ENCODE measurements at places on chromosomes 1 and 21. TPM values are rescaled to one million over a fixed set of nuclear protein-coding genes. Genes with fewer than 3 reads are reported as not detected.
A peak's percentile ranks its signal among the peaks of the same experiment; 100 is the strongest.

GRCh38 chr1:214326406-214326805 lies 45.4 kb downstream of the SMYD2 start:
- H3K4me1 ChIP-seq = peaks cover 16% of the 10 kb centered on the region
- H3K27ac ChIP-seq = no peak overlapping the region
- no peak overlapping the region for H3K4me3 ChIP-seq
- H3K27me3 ChIP-seq = no peaks in the 10 kb centered on the region
- DNase-seq = no peak

- H3K36me3 ChIP-seq = no peaks in the 10 kb centered on the region
- peaks cover 69% of the 10 kb centered on the region for H3K4me1 ChIP-seq
- no peaks in the 10 kb centered on the region for H3K27me3 ChIP-seq
- H3K27ac ChIP-seq = no peak overlapping the region
These were observed 357.4 kb upstream of the PLXNA2 start for GRCh38 chr1:208601561-208601960.

- H3K36me3 ChIP-seq = peaks cover 16% of the 10 kb centered on the region
- H3K4me3 ChIP-seq = no peak overlapping the region
- peaks cover 32% of the 10 kb centered on the region for H3K4me1 ChIP-seq
- H3K27ac ChIP-seq = peak overlapping the region; percentile 68
- no peaks in the 10 kb centered on the region for H3K27me3 ChIP-seq
These were observed 18.4 kb downstream of the MTHFR start for GRCh38 chr1:11787251-11787803.

DNA sequence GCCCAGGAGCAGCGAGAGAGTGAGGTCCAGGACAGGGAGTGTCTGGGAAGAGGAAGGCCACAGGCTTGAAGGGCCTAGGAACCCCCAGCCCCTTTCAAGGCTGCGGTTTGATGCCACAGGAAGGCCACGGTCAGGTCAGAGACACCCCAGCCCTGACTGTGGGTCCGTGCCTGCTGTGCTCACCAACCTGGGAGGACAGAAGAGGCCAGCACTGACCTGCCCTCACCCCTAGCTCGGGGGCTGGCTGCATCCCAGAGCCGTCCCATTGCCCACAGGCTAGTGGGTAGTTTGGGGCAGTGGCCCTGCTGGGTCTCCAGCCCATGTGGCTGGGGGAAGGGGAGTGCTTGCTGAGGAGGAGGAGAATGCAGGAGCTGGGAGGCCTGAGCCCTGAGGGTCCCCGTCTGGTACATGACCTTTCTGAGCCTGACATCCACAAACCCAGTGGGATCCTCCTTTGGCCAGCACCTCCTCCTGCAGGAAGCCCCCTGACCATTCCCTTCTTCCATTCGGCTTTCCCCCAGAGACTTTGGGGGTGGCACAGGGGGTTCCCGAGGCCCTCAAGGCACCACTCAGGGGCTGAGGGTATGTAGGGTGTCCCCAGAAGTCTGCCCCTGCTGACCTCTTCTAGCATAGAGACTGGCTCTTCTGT lies 54.3 kb downstream of the WNT9A start:
- peaks cover 6% of the 10 kb centered on the region for H3K4me1 ChIP-seq
- no peak overlapping the region for H3K4me3 ChIP-seq
- H3K27me3 ChIP-seq = no peaks in the 10 kb centered on the region

DNA sequence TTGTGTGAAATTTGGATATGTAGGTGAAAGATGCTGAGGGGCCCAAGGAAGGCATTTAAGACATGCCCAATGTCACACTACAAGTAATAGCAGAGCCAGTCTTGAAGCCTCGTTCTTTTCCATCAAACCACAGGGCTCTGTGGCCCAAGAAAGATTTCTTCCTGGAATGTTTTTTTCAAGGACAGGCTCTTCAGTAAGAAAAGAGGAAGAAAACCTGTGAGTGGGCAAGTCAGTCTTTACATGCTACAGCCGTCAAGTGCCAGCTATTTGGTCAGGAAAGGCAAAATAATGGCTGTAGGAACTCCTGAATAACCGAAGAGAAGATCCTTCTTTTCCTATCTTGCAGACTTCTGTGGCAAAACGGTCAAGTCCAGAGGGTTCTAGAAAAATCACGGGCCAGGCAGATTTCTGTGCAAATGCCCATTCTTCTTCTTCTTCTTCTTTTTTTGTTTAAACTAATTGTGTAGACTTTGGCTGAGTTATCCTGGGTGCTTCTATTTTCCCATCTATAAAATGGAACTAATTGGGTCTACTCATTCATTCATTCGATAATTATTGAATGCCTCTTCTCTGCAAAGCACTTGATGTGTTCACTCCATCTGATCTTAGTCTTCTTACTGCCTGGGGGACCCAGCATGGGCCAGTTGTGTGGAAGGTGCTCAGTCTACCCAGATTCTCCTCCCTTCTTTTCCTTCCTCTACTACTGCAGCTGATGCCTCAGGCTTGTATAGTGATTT lies 1.9 kb upstream of the ID3 start:
- peak overlapping the region; percentile 94 for H3K4me3 ChIP-seq
- peaks cover 79% of the 10 kb centered on the region for H3K4me1 ChIP-seq
- DNase-seq = no peak
- H3K27ac ChIP-seq = peak overlapping the region; percentile 98
- no peaks in the 10 kb centered on the region for H3K27me3 ChIP-seq
- H3K36me3 ChIP-seq = peaks cover 19% of the 10 kb centered on the region

- H3K27ac ChIP-seq = no peak overlapping the region
- DNase-seq = peak; percentile 53
- H3K27me3 ChIP-seq = no peaks in the 10 kb centered on the region
- H3K4me1 ChIP-seq = peaks cover 13% of the 10 kb centered on the region
- H3K36me3 ChIP-seq = 0 out of 2 replicates have a peak, but pooled peaks cover 5% of the 10 kb centered on the region
These were observed 626 bp upstream of the HLCS start for GRCh38 chr21:36966821-36967768.

KRTAP13-2 gene
- total RNA-seq = not detected

GRCh38 chr1:230002164-230002803 lies 64.8 kb upstream of the GALNT2 start:
- DNase-seq = no peak
- H3K27me3 ChIP-seq = no peaks in the 10 kb centered on the region
- peaks cover 14% of the 10 kb centered on the region for H3K4me1 ChIP-seq
- no peak overlapping the region for H3K27ac ChIP-seq

- H3K27me3 ChIP-seq = peaks cover 4% of the 10 kb centered on the region
- H3K4me1 ChIP-seq = peaks cover 35% of the 10 kb centered on the region
- peak overlapping the region; percentile 60 for H3K27ac ChIP-seq
These were observed 5.1 kb downstream of the IFNAR2 start for GRCh38 chr21:33234635-33235520.

DNA sequence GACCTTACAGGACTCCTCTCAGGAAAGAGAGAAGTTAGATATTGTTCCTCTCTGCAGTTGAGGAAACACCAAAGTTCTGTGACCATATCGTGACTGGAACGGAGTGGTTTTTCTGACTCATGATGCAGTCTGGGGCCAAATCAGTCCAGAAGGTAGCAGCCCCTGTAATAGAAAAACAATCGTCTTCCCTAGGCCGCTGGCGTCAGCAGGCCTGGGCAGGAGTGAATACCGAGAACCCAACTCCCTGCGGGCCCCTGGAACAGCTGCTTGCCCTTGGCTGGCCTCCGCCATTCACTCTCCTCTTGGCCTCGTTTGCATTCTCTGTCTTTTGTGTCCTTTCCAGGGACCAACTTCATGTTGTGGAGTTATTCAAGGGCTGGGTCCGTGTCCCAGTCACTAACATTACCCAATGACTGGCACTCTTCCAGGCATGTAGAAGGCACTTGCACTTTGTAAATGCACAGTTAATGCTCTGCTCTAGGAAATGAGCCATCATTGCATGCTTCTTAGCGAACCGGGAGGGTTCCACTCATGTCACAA lies 10.9 kb upstream of the CD101 start:
- no peak overlapping the region for H3K4me3 ChIP-seq
- peaks cover 40% of the 10 kb centered on the region for H3K36me3 ChIP-seq
- H3K27ac ChIP-seq = peak overlapping the region; percentile 77
- DNase-seq = no peak
- no peaks in the 10 kb centered on the region for H3K27me3 ChIP-seq
- peaks cover 27% of the 10 kb centered on the region for H3K4me1 ChIP-seq

GRCh38 chr1:149986486-149987296 lies 23.8 kb downstream of the OTUD7B start:
- no peaks in the 10 kb centered on the region for H3K36me3 ChIP-seq
- DNase-seq = no peak
- H3K27me3 ChIP-seq = no peaks in the 10 kb centered on the region
- H3K4me1 ChIP-seq = no peaks in the 10 kb centered on the region

DNA sequence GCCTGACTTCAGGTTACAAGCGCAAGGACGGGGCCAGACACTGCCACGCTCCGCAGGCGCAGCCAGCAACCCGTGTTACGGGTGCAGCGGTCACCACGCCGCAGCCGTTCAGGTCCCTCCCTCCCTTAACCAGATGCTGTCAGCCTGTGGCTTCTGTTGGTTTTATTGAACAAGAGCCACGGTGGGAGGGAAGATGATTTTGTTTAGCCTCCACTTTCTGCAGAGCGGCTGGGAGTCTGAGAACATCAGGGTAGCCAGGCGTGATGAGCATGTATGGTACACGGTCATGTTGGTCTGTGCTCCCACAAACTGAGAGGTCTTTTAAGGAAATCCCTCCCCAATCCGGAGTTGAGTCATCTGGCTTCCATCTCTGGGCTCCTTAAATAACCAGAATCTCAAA lies 18.5 kb upstream of the ADARB1 start:
- no peaks in the 10 kb centered on the region for H3K27me3 ChIP-seq
- H3K36me3 ChIP-seq = no peaks in the 10 kb centered on the region
- H3K4me3 ChIP-seq = no peak overlapping the region

UHMK1 gene
- 18.8 TPM for total RNA-seq

GRCh38 chr1:16068356-16069270 lies 4.8 kb downstream of the FAM131C start:
- no peak for DNase-seq
- H3K27me3 ChIP-seq = peaks cover 20% of the 10 kb centered on the region
- no peaks in the 10 kb centered on the region for H3K36me3 ChIP-seq

DNA sequence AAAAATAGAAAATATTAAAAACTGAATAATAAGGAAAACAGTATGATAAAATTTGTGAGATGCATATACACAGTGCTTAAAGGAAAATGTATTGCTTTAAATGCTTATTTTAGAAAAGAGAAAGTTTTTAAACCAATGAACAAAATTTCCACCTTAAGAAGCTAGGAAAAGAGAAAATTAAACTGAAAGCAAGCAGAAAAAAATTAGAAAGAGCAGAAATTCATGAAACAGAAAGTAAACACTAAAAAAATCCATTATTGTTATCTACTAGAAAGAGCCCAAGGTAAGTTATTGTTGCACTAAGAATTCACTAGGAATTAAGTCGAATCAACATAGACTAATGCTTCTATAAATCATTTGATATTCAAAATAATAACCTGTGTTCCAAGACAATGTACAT lies 67.7 kb downstream of the PIK3R3 start:
- no peak for DNase-seq
- no peaks in the 10 kb centered on the region for H3K27me3 ChIP-seq

PPIAL4G gene
- not detected for total RNA-seq

DNA sequence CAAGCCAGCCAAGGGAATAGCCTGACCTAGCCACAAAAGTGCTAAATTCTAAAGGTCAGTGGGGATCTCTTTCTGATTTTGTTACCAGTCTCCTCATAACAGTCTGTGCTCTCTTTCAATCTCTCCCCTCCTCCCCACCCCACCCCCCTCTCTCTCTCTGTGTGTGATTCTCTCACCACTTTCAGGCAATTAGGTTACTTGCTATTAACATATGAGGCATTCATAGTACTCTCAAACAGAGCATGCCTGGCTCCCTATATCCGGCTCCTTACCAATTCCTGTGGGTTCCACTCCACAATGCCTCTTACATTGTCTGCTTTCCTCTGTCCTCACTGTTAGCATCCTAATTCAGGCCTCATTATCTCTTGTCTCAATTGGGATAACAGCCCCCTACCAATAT lies 464.3 kb upstream of the DEPDC1 start:
- H3K36me3 ChIP-seq = no peaks in the 10 kb centered on the region
- H3K27me3 ChIP-seq = no peaks in the 10 kb centered on the region
- H3K4me3 ChIP-seq = no peak overlapping the region
- peaks cover 27% of the 10 kb centered on the region for H3K4me1 ChIP-seq
- DNase-seq = no peak

DNA sequence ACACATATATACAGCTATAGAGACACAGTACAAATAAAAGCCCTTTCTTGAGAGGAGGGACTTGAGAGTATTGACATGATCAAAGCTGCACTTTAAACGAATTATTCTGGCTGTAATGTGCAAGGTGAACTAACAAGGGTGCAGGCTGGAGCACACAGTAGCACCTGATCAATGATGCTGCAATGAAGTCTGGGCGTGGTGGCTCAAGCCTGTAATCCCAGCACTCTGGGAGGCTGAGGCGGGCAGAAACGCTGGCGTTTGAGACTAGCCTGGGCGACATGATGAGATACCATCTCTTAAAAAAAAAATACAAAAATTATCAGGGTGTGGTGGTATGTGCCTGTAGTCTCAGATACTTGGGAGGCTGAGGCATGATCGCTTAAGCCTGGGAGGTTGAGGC lies 14.1 kb upstream of the CTH start:
- no peak overlapping the region for H3K4me3 ChIP-seq
- DNase-seq = no peak
- H3K27ac ChIP-seq = no peak overlapping the region
- H3K36me3 ChIP-seq = no peaks in the 10 kb centered on the region

GRCh38 chr1:183841550-183841949 lies 36.6 kb downstream of the RGL1 start:
- DNase-seq = no peak
- no peaks in the 10 kb centered on the region for H3K27me3 ChIP-seq
- H3K4me3 ChIP-seq = no peak overlapping the region
- H3K36me3 ChIP-seq = no peaks in the 10 kb centered on the region
- H3K27ac ChIP-seq = no peak overlapping the region
- H3K4me1 ChIP-seq = peaks cover 5% of the 10 kb centered on the region

DNA sequence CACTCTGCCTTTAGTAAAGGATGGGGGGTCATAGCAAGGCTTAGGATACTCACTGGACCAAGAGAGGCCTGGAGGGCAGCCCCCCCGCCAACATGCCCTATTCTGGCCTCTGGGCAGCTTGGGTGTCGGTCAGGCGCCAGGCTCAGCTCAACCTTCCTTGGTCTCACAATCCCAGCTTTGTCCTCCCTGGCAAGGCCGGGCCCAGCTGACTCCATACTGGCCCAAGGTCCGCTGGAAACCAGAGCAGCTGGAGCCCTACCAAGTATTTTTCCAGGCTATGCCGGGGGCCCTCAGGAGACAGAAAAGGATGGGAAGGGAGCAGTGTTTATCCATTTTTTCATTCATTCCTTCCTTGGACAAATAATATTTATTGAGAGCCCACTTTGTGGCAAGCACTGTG lies 6.2 kb downstream of the FBXO2 start:
- H3K27ac ChIP-seq = no peak overlapping the region
- no peak overlapping the region for H3K4me3 ChIP-seq
- no peak for DNase-seq
- H3K36me3 ChIP-seq = no peaks in the 10 kb centered on the region
- peaks cover 27% of the 10 kb centered on the region for H3K4me1 ChIP-seq

Data from WTC11 (cell line).